ENCODE measurements at places on chromosomes 11 and 22.

GRCh38 chr11:14390669-14391068 lies 31.7 kb upstream of the RRAS2 start:
- DNase-seq = no peak

GRCh38 chr11:6203327-6203726 lies 2.0 kb upstream of the C11orf42 start:
- DNase-seq = no peak

DNA sequence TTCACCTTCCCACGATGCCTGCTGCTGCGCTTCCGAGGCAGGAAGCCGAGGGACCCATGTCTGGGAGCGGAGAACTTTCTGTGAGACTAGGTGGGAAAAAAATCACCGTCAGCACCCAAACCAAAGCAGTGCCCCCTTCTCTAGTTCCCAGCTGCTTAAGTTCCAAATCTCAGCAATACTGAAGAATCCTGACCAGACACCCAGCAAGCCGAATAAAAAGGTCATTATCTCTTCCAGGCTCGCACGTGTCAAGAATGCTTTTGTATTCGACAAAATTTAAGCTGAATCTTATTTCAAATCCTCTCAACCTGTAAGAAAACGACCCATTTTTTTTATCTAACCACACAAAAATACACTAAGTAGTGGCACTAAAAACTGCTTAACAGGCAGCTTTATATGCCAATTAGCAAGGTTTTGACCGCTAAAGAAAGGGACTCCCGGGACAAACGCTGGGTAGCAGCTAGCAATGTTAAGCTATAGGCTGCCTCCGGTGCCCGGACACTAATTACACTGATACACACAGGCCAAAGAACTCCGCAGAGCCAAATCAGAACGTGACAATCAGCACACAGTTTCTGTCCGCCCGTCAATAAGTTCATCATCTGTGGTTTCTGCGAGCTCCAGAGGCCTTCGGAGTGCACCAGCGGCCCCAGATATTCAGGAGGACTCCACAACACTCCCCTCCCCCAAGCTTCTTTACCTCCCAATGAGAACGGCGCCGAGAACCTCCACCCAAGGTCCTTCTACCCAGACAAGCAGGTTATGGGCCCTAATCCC lies 728 bp downstream of the RPL3 start:
- DNase-seq = peak; percentile 44

DNA sequence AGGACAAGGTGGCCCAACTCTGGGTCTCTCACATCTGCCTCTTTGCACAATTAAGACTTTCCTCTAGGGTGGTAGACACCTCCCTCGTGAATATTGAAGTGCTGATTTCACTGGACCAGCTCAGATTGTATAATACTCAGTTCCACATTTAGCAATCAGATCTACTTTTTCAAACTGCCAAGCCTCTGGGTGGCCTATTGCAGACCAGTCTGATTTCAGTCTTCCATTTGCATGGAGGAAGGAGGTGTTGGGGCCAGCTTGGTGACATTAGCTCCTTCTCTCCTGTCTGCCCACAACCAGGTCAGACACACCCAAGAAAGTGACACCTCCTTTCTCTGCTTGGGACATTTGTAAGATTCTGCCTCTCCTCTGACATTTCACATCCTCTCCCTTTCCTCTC lies 78.2 kb downstream of the PPFIBP2 start:
- DNase-seq = no peak

DNA sequence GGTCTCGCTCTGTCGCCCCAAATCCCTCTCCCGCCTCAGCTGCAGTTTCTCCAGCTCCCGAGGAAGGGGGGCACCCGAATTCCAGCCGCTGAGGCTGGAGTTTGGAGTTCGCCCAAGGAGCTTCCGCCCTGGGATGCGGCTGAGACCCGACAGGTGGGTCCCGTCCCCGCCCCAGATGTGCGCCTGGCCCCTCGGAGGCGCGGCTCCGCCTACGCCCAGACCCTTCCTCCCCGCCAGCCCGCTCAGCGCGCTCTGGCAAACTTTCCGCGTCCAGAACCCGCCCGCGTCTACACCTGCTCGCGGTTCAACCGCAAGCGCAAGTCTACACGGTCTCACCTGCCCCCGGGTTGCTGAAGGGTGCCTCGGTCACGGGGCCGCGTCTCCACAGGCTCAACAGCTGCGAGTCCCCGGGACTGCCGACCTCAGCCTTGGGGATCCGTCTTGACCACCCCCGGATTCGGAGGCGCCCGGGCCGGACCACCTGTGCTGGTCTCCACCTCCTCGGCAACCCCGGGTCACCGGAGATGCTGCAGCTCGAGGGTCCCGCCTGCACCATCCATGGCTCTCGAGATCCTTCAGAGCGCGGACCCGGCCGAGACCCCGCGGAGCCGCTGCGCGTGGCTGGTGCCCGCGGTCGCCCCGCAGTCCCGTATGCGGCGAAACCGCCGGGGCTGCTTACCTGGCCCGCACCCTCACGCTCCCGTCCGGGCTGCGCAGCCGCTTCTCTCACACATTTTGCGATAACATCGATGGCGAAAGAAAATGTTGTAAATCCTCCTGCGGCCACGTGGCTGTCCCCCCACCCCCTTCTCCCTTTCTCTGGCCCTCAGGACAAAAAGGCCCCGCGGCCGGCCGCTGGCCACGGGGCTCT lies 63.6 kb downstream of the NFAM1 start:
- no peak for DNase-seq

GRCh38 chr22:50089682-50090411 lies at the start of gene MOV10L1:
MOV10L1 (plus strand) TSS chr22:50090006; CDS start chr22:50090089, 83 bp downstream.
- DNase-seq = no peak

- DNase-seq = no peak
Measured at GRCh38 chr11:13183094-13183825, 94.3 kb upstream of the BMAL1 start.

- peak; percentile 3 for DNase-seq
Measured at GRCh38 chr22:18970176-18970947, 34.3 kb upstream of the PRODH start.

- DNase-seq = no peak
Measured at GRCh38 chr11:131386408-131386807, 16.0 kb downstream of the NTM start.

GRCh38 chr11:3108183-3108721 lies 51.0 kb upstream of the CARS1 start:
- DNase-seq = no peak

DNA sequence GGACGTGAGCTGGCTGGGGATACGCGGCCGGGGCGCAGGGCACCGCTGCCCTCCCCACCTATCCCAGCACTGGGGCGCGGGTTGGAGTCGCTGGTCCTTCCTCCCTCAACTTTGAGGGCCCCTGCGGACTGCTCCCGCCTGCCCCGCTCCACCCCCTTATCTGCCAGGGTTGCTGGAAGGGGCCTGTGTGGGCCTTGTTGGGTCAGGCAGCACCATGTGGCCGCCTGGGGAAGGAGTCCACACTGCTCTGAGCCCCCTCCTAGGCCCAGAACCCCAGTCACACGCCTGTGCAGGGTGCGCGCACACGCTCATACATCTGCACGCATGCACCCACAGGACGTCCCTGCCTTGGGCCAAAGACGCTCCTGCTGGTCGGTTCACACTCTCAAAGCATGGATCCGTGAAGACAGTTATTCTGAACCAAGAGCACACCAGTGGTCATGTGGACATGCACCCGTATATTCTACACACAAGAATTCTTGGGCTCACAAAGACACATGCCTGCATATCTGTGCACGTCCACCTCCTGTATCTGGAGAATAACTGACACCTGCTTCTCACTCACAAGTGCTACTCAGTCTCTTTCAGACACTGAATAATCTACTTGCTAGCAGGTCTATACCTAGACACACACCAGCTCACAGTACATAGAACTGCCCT lies 710 bp downstream of the TUB start:
- no peak for DNase-seq

DNA sequence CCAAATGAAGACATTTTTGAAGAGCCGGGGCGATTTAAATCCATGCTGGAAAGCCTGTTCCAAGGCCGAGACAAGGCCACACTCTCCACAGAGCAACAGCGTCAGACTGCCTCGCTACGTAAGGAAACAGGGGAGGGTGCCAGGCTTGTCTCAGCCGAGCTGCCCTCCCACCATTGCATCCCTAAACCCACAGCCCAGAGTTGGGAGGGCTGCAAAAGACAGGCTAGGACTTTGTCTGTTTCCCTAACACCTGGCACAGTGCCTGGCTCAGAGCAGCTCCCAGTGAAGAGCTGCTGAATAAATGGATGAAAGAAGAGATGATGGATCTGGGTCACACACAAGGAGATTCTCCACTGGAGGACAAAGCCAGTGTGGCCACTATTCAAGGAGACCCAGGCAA lies 51.3 kb upstream of the SCUBE2 start:
- no peak for DNase-seq

- no peak for DNase-seq
Measured at GRCh38 chr11:106241601-106242257, 164.3 kb downstream of the AASDHPPT start.

DNA sequence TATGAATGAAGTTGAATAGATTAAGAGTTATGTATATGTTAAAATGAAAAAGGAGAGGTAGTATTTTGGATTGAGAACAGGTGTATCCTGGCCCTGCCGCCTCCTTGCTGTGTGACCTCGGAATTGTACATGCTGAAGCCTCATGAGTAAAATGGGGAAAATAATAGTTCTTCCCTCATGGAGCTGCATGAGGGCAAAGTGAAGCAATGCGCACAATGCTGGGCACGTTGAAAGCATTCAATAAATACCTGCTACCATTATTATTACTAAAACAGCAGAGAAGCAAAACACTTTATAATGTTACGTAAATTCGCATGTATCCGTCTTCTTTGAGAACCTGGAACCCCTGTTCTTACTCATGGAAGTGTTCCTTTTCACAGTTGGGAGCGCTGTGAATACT lies 5.7 kb downstream of the AMOTL1 start:
- no peak for DNase-seq

GRCh38 chr22:35337932-35338331 lies 38.2 kb downstream of the TOM1 start:
- no peak for DNase-seq

- DNase-seq = peak; percentile 95
Measured at GRCh38 chr11:72585762-72586311, 88.4 kb downstream of the PDE2A start.

DNA sequence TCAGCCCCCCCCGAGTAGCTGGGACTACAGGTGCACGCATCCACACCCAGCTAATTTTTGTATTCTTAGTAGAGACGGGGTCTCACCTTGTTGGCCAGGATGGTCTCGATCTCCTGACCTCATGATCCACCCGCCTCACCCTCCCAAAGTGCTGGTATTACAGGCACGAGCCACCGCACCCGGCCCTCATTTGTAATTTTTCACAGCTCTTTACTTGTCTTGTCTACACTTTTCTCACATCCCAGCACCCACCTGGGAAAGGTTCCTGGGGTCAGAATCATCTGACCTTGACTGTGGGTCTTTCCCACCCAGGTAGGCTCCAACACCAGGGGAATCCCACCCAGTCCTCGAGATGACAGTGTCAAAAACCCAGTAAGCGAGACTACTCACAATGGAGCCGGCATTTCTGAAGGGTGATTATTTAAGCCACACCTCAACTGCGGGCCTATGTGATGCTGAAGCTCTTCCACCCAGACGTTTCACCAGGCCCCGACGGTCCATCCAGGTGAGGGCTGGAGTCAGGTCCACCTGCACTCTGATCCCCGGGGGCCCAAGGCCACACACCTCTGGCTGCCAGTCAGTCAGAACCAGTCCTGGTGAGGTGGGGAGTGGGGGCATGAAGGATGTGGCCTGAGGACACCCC lies 23.4 kb downstream of the CELSR1 start:
- DNase-seq = no peak

DNA sequence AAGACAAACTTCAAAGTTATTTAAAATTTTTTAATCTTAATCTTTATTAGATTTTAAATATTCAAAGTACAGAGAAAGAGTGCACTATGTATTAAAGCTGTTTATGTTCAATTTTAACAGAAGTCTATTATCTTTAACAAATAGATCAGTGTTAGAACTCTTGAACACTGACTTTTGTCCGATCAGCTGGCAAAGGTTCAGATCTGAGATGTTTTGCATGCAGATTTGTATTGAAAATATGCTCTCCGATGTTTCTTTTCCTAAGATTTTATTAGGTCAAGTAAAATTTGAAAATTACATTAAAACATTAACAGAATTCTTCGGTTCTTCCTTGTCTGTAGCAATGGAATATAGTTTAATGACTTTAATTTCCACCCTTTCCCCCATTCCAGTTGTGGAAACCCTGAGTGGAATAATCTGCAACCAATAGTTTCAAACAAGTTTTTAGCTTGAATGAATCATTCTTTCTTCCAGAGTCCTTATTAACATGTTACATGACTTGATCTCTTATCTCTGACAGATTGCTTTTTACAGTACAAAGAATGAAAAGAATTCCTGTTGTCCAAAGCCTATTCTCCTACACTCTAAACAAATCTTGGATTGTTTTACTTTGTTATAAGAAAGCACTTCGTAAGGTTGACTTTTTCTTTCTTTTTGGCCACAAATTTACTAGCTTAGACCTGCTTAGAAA lies 11.4 kb upstream of the TCP11L1 start:
- no peak for DNase-seq

- no peak for DNase-seq
Measured at GRCh38 chr11:22342211-22343031, 4.2 kb downstream of the SLC17A6 start.

- no peak for DNase-seq
Measured at GRCh38 chr11:119863236-119863635, 134.2 kb upstream of the NECTIN1 start.

DNA sequence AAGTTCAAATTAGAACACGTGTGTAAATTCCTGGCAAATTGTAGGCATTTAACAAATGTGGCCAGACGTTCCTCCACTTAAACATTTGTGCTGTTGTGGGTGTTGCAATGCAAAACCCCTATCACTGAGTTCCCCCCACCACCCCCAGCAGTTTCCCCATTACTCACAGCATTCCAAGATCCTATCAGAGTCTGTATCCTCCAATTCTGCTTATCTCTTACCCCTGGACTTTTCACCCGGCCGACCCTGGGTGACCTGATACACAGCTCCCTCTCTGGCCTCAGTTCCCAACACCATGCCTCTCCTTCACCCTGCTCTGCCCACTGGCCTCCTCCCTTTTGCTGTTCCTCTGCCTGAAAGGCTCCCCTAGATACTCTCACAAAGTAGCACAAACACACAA lies 31.4 kb upstream of the AQP11 start:
- DNase-seq = no peak

DNA sequence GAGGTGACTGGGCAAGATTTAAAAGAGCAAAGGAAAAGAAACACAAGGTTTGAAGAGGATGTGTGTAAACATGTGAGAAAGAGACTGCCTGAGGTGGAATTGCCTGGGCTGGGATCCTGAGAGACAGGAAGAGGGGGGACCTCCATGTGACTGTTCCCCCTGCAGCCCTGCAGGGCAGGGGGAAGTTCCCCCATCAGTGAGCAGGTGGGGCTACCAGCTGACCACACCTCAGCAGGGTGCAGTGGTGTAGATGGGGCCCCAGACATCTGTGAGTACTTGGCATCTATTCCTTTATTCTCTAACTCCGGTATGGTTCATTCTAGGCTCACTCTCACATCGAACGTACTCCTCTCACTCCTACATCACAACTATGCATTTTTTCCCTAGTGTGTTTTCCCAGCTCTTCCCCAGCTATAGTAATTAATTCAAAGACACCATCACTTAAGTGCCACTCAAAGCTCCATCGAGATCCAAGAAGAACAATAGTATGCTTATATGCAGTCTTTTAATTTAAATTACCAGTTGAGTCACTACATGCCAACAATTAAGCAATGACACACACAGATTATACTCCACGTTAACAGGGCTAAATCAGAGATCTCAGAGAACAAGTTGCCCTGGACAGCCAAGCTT lies 42.7 kb downstream of the LGR4 start:
- DNase-seq = no peak
